NCI-H460 (cell line): ENCODE measurements at places on chromosomes 3 and 15.

DNA sequence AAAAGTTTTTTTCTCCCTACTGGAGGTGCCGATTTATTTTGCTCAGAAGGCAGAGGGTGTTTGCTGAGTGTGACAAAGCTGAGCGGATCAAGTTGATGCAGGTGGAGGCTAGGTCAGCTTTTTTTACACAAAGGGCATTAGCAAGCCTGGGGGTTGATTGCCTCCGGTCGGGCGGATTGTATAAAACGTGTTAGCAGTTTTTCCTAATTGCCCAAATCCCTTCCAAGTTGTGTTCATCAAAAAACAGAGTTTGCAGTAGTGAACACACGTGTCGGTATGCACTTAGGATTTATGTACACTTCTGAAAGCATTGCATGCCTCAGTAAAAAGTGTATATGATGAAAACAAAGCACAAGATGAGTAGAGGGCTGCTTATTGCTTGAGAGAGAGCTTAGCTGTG lies 2.6 kb downstream of the GPR160 start:
- DNase-seq, result no peak

DNA sequence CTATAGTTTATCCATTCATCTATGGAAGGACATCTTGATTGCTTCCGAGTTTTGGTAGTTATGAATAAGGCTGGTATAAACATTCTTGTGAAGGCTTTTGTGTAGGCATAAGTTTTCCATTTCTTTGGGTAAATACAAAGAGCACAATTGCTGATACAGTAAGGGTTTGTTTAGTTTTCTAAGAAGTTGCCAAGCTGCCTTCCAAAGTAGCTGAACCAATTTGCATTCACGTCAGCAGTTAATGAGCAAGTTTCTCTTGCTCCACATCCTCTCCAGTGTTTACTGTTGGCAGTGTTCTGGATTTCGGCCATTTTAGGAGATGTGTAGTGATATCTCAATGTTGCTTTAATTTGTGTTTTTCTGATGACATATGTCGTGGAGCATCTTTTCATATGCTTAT lies 34.2 kb downstream of the GABRA5 start:
- no peak for DNase-seq

GRCh38 chr3:14177580-14178246 lies 688 bp downstream of the XPC start:
- DNase-seq, result no peak

- DNase-seq, result peak; percentile 64
Measured at GRCh38 chr3:29759411-29760225, 478.7 kb downstream of the RBMS3 start.

DNA sequence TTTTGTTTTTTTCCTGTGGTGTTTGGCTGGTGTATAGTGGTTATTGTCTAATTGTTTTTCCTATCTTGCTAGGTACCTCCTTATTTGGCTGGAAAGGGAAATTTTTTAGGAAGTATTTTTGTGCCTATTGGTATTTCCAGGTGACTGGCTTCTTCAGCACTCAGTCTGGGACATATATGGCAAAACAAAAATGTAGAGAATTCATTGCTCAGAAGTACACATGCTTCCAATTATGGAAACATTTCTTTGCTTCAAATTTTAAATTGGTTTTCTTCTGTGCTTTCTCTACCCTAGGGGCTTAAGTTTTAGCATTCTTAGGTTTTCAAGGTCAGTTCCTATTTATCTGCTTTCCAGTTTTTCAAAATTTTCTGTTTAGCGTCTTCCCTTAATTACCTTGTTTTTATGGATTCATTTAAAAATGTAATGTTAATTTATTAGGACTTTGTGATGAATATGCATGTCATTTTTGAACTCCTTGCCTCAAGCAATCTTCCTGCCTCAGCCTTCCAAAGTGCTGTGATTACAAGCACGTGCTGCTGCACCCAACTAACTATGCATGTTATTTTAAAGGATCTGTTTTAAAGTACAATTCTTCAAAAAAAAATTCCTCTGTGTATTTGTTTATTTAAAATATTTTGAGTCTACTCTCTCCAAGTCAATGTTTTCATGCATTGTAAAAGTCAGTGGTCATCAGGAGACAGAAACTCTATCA lies 231.9 kb upstream of the DPPA4 start:
- no peak for DNase-seq

GRCh38 chr3:59486520-59486919 lies 436.7 kb upstream of the CFAP20DC start:
- DNase-seq, result no peak

DNA sequence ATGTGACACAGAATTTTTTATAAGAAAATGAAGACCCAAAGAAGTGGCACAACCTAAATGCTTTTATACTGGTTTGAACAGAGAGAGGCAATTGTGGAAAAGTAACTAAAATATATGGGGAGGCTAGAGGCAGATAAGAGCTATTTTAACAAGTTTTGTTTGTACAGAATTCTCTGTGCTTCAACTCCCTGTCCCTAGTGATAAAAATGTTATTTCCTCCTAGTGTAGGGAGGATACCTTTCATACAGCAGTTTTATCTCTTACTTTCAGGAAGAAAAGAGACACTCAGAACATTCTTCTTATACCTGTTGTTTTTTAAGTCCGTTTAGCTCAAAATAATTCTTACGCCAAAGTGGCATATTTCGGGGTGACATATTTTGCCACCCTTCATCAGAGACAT lies 21.2 kb upstream of the ZNF639 start:
- no peak for DNase-seq

- DNase-seq, result no peak
Measured at GRCh38 chr3:119194237-119195150, 21.1 kb downstream of the UPK1B start.

DNA sequence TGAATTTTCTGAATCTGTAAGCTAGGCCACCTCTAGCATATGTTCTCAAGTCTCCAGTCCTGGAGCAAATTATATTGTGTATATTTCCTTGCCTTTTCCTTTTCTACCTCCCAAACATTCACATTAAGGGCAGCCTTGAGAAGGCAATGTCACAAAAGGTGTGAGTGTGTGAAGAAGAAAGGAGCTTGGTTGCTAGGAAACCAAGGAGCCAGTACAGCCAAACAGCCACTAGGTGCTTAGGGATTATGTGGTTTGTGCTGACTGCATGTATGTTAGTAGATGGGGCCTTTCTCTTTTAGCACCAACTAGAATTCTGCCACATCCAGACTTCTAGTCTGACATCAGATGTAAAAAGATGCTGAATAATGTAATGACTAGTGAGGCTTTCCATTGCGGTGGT lies 118.8 kb upstream of the DAZL start:
- no peak for DNase-seq

- no peak for DNase-seq
Measured at GRCh38 chr3:94069194-94069813, 6.4 kb downstream of the NSUN3 start.

GRCh38 chr3:124920718-124921117 lies 13.8 kb downstream of the MUC13 start:
- DNase-seq, result no peak

DNA sequence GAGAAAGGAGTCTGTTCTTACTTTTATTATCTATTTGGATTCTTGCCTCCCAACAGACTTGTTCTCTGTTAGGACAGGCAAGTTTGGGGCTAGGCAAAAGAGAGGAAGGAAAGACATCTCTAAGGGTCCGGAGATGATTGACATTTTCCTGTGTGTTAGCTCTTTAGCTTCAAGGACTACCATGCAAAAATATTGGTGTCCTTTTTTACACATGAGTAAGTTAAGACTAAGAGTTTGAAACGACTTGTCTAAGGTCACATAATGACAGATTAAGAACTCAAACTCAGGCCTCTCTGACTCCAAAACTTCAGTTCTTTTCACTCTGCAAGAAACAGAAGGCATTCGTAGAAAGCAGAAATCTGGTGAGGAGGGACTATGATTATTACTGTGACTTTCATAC lies 5.9 kb downstream of the LMCD1 start:
- no peak for DNase-seq

DNA sequence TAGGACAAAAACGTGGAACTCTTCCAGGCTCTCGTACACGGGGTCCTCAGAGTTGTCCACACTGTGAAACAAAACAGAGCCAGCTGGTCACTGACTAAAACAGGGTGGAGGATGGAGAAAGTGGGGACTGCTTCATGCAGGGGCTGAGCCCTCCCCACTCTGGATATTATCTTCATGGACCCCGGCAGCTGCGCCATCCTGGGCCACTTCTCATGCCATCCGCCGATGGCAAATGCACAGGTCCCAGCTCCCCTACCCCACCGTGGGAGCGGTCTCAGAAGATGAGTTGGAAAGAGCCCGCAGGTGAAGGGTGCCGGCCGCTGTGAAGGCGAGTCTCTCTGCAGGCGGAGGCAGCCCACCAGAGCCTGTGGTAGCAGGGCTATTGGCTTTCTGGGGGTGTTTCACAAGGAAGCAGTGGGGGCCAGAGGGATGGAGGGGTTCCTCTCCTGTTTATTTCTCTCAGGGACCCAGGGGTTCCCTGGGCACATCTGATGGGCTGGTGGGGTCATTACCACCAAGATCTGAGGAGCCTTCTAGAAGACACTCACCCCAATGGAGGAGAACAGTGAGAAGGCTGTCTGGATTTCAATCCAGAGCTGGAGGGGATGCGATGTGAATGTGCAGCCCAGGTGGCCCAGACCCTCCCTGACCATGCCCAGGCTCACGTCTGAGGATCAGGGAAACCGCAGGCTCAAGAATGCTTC lies 177.3 kb downstream of the KLF13 start:
- no peak for DNase-seq

DNA sequence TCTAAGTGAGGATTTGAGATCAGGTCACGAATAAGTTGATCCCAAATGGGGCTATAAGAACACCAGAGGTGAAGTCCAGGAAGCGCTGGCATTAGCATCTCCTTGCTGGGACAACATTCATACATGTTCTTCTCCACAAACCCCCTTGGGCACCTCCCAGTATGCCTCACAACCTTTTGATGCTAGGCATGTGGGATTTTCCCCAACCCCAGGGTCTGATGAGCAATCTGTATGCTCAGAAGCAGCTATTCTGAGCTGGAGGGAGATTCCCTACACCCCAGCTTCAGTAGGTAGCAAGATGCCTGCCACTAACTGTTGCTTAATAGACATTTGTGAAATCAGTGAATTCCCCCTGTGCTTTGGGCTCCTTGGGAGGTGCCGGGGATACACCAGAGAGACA lies 32.2 kb downstream of the SLC6A11 start:
- DNase-seq, result no peak

GRCh38 chr15:79743032-79743431 lies 153.8 kb downstream of the MTHFS start:
- DNase-seq, result no peak

- no peak for DNase-seq
Measured at GRCh38 chr3:50604628-50605588, 6.7 kb downstream of the CISH start.

DNA sequence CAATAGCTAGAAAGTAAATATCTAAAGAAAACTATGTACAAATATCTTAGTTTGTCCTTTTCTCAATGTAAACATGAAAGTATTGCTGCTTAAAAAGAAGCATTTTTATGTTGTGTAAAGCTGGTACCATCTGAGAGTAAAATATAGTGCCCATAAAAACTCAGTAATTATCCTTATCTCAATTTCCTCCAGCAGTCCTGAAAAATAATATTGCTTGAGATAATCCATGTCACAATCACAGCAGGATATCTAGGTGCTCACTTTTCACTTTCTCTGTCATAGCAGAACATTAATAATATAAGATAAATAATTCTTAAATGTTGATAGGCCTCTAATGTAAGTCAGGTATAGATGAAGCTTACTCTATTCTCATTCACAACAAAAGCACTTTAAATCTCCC lies 285.5 kb downstream of the ZBBX start:
- no peak for DNase-seq

- DNase-seq, result no peak
Measured at GRCh38 chr3:187281191-187281714, 10.3 kb downstream of the MASP1 start.

DNA sequence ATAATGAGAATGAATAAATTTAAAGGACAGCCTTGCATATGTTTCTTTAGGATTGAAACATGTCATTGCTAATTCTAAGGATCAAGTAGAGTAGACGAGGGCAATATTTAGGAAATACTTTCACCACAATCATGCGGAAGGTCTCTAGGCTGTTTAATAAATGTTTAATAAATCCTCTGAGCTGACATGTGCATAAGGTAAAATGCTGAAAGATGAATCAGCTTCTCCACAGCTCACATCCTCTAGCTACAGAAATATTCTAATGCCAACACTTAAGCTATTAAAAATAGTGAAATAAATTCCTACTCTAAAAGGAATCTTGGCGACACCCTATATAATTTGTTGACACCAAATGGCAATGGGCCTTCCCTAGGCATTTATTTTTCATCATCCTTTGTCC lies 407.3 kb downstream of the TBL1XR1 start:
- DNase-seq, result no peak

GRCh38 chr3:149376718-149377407 lies 586 bp downstream of the TM4SF1 start:
- DNase-seq, result no peak

- no peak for DNase-seq
Measured at GRCh38 chr3:166809520-166809919, 570.6 kb downstream of the ZBBX start.

- no peak for DNase-seq
Measured at GRCh38 chr3:72150634-72151412, 365.9 kb upstream of the PROK2 start.

- peak; percentile 13 for DNase-seq
Measured at GRCh38 chr3:4979428-4980228, at the start of gene BHLHE40. Gene BHLHE40 (plus strand): TSS chr3:4979437. CDS start chr3:4979719, 282 bp downstream.

GRCh38 chr3:20576228-20576627 lies 390.2 kb upstream of the SGO1 start:
- no peak for DNase-seq

GRCh38 chr15:67708500-67708899 lies 116.8 kb upstream of the SKOR1 start:
- no peak for DNase-seq

GRCh38 chr15:56919609-56920366 lies 1.3 kb downstream of the TCF12 start:
- DNase-seq, result no peak

DNA sequence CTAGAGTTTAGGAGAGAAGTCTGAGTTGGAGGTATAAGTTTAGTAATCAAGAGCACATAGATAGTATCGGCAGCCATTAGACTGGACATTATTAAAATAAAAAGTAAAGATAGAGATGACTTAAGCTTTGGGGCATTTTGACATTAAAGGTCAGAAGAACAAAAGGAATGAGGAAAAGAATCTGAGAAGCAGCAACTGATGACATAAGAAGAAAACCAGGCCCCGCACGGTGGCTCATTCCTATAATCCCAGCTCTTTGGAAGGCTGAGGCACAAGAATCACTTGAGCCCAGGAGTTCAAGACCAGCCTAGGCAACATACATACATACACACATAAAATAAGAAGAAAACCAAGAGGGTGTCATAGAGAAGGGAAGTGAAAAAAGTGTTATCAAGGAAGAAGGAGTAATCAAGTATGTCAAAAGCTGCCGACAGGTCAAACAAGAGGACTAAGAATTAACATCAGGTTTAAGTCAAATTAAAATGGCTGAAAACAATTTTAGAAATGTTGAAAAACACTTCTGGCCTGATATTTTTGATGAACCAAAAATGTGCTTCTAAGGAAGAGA lies 38.9 kb downstream of the ACAP2 start:
- no peak for DNase-seq
